Stimulated activated CD4-positive, alpha-beta T cell treated with anti-CD3 and anti-CD28 coated beads, Interleukin-15, amount 100 ng/mL, for 1 hour (primary cell): ENCODE measurements at places on chromosomes 2 and 18.
A peak's percentile ranks its signal among the peaks of the same experiment; 100 is the strongest.

GRCh38 chr2:179837408-179837807 lies 24.0 kb downstream of the ZNF385B start:
- DNase-seq = no peak

GRCh38 chr2:226873826-226874225 lies 38.0 kb downstream of the RHBDD1 start:
- no peak for DNase-seq

GRCh38 chr2:27765621-27766286 lies 5.8 kb upstream of the MRPL33 start:
- DNase-seq = peak; percentile 13

DNA sequence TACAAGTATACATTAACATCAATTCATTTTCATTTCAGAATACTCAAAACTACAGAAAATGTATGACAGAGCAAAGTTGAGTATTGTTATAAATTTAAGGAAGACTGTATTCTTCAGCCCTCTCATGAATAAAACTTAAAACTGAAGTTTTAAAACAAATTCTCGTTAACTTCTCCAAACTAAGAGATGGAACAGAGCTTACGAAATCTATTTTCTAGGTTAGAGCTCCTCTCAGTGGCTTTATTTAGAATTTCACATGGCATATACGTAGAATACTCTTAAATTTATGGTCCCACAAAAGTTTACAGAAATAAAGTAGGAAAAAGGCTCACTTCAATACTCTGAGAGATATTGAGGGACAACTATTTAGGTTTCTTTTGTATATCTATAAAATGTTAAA lies 612.1 kb downstream of the KCNJ3 start:
- no peak for DNase-seq

DNA sequence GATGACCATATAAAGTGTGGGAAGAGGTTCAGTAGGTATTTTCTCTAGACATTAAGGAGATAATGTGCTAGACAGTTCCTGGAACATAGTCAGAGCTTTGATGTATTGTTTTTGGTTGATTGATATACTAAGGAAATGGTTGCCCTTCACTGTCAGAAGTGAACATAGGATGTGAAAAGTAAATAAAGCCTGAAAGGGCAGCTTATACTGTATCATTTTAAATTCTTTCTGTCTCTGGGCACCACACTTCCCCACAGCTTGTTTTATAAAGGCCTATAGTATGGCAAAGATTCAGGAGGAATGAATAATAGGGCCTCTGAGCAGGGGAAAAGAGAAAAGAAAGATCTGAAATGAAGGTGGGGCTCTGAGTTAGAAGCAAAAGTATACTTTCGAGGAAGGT lies 72.7 kb upstream of the ITPRID2 start:
- DNase-seq = no peak

- no peak for DNase-seq
These were observed 22.5 kb downstream of the FAM210A start for GRCh38 chr18:13703899-13704298.

- no peak for DNase-seq
These were observed 67.3 kb downstream of the SMIM21 start for GRCh38 chr18:75360215-75360614.
